ENCODE measurements at places on chromosomes 5 and 9.

DNA sequence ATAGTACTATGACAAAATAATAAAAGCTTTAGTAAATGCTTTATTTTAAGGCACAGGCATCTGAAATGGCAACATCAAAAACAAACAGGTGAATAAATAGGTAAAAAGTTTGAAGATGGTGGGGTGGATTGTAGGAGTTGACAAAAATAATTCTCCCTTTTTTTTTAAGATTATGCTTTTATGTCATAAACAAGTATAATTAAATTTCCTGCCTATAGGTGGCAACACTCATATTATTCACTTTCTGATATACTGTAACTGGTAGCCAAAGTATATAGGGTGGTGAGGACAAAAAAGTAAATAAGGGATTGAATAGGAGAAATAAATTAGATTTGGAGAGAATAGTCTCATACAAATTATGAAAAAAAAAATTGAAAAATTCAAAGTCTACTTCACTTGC lies 120.0 kb upstream of the ACOT12 start:
- DNase-seq = no peak

DNA sequence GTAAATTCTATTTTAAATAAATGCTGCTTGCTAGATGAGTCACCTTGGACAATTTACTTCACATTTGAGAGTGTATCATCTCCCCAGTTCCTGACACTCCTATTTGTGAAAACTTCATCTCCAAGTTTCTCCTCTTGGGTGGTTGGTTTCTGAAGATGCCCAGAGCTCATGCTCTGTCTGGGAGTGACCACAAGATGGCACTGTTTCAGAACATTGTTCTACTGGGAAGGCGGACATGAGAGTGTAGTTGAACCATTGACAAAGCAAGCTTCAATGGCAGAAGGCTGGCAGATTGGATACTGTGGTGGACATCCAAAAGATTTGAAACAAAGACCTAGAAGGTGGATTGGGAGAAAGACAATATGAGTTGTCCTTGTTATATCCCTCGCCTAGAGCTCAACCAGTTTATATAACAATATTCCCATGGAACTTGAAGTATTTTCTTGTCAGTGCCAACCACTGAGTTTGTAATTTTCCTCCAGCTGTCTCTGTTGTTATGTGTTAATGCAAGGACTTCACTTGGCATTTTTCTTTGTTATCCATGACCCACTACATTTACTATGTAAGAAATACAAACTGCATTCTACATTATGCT lies 234.3 kb upstream of the ANKH start:
- peak; percentile 31 for DNase-seq

DNA sequence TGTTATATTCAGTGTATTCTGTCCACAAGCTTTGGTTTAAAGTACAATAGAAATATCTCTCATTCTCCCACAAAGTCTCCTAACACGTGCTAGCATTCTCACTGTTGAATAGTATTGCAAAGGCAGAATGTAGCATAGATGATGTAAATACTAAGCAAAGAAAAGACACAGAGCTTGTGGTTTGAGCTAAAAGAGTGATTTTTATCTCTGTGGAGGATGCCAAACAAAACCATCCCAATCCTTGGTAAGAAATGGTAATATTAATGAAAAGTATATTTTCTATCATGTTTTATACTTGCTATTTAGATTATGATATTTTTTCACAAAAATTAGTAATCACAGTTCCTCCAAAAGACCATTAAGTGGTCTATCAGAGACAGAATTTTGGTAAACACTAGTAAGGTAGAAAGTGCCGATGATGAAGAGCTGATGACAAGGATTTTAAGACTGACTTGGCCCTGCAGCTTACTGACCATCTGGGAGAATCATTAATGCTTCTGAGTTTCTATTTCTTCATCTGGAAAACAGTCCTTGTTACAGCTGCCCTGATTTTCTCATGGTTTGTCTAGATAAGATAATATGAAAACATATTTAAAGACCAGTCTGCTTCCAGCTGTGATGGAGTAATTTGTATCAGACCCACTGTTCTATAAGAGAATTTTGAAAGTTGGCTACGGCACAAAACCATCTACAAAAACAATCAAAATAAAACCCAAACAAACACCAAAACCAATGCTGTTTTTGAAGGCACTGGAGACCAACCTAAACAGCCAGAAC lies 510.2 kb downstream of the SPATA31D1 start:
- DNase-seq = no peak

- no peak for DNase-seq
Observed at GRCh38 chr9:130297371-130297770, 31.8 kb downstream of the HMCN2 start.

DNA sequence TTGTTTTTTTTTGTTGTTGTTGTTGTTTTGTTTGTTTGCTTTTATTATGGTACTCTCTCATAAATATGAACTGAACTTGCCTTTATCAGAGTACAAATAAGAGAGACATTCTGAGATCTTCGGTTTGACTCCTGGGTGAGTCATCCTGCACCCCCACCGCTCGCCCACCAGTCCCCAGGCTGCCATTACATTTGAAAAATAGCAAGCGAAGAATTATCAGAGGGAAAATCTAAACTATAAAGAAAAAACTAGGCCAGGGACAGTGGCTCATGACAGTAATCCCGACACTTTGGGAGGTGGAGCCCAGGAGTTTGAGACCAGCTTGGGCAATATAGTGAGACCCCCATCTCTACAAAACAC lies 122.1 kb upstream of the MAP3K1 start:
- DNase-seq = peak; percentile 24

DNA sequence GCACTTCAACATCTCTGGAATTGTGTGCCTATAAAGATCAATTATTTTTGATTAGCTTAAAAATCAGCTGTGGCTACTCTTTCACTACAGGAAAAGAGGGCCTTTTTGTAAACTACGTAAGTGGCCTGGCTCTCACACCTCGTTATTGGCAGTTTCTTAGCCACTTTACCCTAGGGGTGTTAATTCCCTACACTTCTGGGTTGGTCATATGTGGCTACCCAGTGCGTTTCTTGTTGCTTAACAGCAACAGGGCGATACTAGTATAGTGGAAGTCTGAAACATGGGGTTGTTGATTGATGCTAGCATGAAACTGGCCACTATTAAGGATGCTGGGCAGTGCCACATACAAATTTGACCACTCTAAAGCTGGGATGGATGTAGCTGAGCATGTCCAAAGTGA lies 174.7 kb upstream of the CDH12 start:
- DNase-seq = no peak

- no peak for DNase-seq
Observed at GRCh38 chr5:122155546-122155945, 26.2 kb downstream of the ZNF474 start.

DNA sequence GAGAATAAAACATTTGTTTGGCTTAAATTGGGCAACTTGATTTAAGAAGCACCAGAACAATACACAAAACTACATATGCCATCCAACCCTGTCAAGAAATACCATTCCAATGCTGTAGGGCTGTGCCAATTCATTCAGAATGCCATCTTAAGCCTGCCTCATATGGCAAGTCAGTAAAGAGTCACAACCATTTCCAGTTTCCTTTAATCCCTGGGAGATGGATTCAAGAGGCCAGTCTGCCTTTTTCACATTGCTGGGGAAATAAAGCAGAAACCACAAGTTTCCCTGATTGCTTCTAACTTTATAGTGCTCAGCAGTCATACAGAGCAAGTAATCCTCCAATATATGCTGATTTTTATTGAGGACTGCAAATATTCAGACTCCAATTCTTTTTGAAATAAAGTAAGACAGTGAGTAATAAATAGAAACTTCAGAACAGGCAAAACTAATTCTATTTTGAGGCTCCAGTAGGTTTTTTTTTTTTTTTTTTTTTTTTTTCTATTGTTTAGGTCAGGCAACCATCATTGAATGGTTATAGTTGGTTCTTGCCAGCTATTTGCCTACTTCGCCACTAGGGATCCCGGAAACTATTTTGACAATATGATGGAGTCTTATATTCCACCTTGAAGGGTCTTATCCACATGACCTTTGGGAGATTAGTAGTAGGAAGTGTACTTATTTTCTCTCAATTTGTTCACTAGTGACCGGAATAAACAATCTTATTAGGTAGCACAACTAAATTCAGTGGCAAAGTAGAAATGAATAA lies 400.9 kb upstream of the MEF2C start:
- DNase-seq = no peak

GRCh38 chr9:128316421-128316820 lies 5.8 kb downstream of the TRUB2 start:
- DNase-seq = no peak

DNA sequence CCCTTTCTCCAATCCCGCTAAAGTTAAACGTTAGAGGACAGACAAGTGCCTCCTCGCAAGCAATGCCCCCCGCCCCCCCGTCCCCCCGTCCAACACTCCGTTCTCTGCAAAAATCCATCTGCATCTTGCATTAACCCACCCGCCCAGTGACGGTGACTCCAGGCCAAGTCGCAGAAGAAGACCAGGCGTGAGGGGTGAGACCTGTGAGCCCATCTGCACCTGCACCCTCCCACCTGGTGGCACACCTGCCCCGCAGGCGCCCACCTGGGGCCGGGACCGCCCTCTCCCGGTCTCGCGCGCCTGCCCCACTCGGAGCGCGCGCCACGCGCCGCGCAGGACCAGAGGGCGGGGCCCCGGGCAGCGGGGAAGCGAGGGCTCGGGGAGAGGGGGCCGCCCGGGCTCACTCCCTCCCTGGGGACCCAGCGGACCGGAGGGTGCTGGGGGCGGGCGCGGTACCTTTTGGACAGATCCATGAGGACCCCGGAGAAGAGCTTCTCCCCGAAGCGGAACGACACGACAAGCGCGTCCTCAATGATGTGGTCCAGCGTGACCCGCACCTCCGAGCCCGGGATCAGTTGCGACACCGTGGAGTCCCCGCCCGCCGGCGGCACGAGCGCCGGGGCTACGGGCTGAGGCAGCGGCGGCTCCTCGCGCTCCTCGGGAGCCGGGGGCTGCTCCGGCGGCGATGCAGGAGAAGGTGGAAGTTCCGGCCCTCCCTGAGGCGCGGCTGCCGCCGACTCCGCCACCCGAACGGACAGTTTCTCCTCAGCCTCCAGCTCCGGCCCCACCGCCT lies 705 bp downstream of the PWWP2A start:
- DNase-seq = peak; percentile 31
